Cortex of kidney (tissue), 1 donor: ENCODE measurements at places on chromosomes 12 and 14.

GRCh38 chr12:122947352-122947792 lies 18.9 kb downstream of the ABCB9 start:
- DNase-seq, result no peak

- no peak for DNase-seq
These were observed 68.9 kb downstream of the SUSD6 start for GRCh38 chr14:69680297-69680696.

DNA sequence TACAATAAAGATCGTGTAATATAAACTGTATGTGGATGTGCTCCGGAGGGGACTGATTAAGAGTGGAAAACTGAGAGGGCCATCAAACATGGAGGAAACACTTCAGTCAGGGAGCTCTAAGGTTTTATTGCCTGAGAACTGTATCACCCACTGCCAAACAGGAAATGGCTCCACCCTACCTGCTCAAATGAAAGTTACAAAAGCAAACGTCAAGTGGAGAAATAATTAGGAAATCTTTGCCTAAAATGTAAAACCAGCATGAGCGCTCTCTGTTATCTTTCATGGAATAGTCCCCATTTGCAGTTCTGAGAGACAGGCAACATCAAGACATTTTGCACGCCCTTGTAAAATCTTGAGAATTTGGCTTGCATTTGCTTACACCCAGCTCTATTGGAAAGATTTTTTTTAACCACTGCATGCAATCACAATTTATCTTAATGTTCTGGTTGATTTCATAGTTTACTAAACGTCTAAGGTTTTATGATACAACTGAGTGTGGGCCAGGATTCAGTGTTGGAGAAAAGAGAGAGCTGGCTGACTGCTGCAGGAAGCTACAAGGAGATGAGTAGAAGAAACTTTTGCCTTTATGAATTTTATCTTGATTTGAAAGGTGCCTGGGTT lies 344.0 kb upstream of the PRICKLE1 start:
- DNase-seq, result no peak

DNA sequence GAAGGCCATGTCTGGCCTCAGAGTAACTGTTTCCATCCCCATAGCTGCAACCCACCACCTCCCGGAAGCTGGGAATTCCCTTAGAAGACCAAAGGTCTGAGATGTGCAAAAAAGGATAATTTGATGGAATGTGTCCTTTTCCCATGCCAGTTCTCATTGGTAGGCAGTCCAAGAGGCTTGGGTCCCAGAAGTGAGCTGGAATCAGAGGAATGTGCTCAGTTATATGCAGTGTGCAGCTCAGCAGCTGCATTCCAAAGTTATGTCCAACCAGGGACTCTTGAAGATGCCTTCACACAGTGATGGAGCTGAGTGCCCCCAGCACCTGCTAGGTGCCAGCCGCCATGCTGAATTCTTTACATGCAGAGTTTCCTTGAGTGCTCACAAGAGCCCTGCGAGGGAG lies 583.9 kb upstream of the TBX3 start:
- DNase-seq, result no peak

GRCh38 chr14:26218861-26219260 lies 379.0 kb downstream of the NOVA1 start:
- DNase-seq, result no peak

DNA sequence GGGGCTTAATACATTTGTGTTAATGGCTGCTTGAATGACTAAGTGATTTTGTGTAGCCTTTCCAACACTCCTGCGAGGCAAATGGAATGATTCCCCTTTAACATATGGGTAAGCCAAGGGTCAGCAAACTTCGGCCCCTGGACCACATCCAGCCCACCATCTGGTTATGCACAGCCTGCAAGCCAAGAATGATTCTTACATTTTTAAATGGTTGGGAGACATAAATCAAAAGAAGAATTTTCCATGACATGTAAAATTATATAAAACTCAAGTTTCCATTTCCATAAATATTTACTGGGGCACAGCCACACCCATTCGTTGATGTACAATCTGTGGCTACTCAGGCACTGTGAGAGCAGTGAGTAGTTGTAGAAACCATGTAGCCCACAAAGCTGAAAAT lies 9.0 kb downstream of the SLC8B1 start:
- no peak for DNase-seq

- no peak for DNase-seq
These were observed 111.4 kb downstream of the EPS8 start for GRCh38 chr12:15677726-15678201.

GRCh38 chr14:93736378-93737014 lies 51.8 kb downstream of the PRIMA1 start:
- no peak for DNase-seq

- DNase-seq, result peak; percentile 11
These were observed 505 bp upstream of the HEBP1 start for GRCh38 chr12:13000616-13000924.
